ENCODE measurements at places on chromosomes 7 and 10.
A peak's percentile ranks its signal among the peaks of the same experiment; 100 is the strongest.

DNA sequence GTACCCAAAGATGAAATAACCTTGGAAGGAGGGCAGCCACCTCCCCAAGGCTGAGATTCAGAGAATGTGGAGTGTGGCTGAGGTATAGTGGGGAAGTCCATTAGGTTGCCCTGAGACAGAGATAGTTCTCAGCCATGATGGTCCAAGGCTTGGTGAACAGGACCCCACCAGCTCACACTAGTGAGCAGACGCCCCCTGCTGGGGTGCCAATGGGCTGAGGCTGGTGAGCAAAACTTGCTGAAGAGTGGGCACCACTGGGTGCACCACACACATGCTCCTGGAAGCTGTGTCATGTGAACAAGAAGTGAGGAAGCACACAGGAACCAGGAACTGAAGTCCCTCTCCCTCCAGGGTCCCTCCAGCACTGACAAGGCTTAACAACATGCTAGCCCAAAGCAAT is 8.9 kb downstream of the FBXL13 start:
- peak; percentile 34 for DNase-seq

- DNase-seq, result no peak
Measured at GRCh38 chr10:80493522-80494051, 39.5 kb downstream of the TSPAN14 start.

GRCh38 chr7:128361411-128362379 is at the start of gene PRRT4:
TSS of gene PRRT4 (minus strand) at chr7:128361690.
- DNase-seq, result peak; percentile 50

DNA sequence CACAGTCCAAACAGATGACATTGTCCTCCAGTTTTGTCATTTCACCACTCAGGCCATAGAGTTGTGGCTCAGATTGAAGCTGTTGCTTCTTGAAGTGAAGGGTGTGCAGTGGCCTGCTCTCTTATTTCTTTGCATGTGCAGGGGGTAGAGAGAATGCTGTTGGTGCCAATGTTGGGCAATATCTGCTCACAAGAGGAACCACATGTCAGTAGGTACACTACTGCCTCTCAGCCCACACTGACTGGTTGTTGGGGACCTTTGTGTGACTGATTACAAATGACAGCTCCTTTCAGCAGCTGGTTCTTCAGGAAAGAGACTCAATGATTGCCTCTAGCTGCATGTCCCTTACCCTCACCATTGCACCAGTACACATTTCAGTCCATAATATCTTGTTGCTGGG is 21.9 kb upstream of the SFTPA1 start:
- no peak for DNase-seq

- DNase-seq, result peak; percentile 45
Measured at GRCh38 chr10:48279081-48279751, 4.7 kb upstream of the FRMPD2 start.

DNA sequence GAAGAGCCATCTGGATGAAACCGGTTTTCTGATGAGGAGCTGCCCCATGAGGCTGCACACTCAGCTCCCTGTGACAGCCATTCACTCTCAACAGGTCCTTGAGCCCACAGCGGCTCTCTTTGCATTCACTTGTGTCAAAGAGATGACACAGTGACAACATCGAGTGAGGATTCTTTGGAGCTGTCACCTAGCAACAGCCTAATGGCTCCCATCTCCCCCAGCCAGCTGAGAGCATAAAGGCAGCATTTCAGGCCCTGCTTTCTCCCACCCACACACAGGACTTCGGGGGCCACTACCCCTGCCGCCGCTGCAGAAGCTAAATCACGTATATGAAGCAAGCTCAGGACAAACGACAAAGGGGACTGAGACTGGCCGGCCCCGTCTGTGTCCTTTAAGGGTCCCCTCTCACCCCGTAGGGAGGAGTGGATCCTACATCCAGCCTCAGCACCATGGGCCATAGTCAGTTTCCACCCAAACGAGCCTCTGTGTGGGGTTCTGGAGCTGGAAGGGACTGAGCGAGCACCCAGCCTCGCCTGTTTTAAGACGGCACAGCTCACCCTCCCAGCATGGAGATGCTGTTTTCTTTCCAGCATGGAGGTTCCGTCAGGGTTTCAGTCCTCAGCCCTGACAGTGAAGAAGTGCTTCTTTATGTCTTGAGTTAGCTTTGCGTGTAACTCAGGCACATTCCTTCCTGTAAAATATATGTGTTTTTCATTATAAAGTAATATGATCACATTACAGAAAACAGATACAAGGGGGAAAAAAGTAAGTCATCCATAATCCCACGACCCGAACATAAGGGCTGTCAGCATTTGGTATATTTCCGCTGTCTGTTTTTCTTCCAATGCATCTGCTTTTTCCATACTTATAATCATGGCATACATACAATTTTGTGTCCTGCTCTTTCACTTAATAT is 4.9 kb downstream of the CPA4 start:
- DNase-seq, result no peak

DNA sequence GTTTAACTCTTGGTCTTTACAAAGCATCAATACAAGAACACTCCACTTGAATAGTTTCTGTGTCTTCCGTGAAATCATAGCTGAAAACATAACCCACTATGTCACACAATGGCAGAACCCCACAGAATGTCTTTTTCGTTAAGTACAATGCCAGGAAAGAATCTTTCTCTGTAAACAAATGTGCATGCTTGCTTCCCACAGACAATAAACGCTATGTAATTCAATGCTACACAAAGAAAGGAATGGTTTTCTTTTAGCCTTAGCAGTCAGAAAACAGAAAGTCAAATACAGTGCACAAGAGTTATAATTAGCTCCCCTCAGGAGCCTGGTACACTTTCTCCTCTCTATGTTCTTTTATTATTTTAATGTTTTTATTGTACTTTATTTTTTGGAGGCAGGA is 186.1 kb downstream of the SRPK2 start:
- no peak for DNase-seq

All from GM10248 (cell line).